ENCODE measurements at places on chromosomes 13 and 19. TPM values are rescaled to one million over a fixed set of nuclear protein-coding genes. Genes with fewer than 3 reads are reported as not detected.

FUT1 gene
- total RNA-seq = not detected

LILRB4 gene
- total RNA-seq = not detected

ARRDC5 gene
- not detected for total RNA-seq

- no peaks in the 10 kb centered on the region for H3K4me1 ChIP-seq
- no peak overlapping the region for H3K4me3 ChIP-seq
- no peak overlapping the region for H3K27ac ChIP-seq
- H3K36me3 ChIP-seq = no peaks in the 10 kb centered on the region
Observed at GRCh38 chr13:110448230-110448629, 113.3 kb downstream of the RAB20 start.

GRCh38 chr13:95112883-95113282 lies 188.4 kb downstream of the ABCC4 start:
- H3K27me3 ChIP-seq = no peaks in the 10 kb centered on the region
- no peak overlapping the region for H3K27ac ChIP-seq
- no peaks in the 10 kb centered on the region for H3K4me1 ChIP-seq
- no peak for DNase-seq

DNA sequence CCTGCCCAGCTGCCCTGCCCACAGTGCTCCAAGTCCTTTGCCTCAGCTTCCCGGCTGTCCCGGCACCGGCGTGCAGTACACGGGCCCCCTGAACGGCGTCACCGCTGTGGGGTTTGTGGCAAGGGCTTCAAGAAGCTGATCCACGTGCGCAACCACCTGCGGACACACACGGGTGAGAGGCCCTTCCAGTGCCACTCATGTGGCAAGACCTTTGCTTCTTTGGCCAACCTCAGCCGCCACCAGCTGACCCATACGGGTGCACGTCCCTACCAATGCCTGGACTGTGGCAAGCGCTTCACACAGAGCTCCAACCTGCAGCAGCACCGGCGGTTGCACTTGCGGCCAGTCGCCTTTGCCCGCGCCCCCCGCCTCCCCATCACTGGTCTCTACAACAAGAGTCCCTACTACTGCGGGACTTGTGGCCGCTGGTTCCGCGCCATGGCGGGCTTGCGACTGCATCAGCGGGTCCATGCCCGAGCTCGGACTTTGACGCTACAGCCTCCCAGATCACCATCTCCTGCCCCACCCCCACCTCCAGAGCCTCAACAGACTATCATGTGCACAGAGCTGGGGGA lies 5.7 kb downstream of the ZNF526 start:
- H3K4me1 ChIP-seq = peaks cover 6% of the 10 kb centered on the region
- H3K27ac ChIP-seq = no peak overlapping the region
- H3K27me3 ChIP-seq = no peaks in the 10 kb centered on the region
- H3K4me3 ChIP-seq = no peak overlapping the region
- no peaks in the 10 kb centered on the region for H3K36me3 ChIP-seq

GRCh38 chr13:32911506-32911905 lies 104.7 kb upstream of the KL start:
- DNase-seq = peak; percentile 76
- no peaks in the 10 kb centered on the region for H3K36me3 ChIP-seq
- no peak overlapping the region for H3K4me3 ChIP-seq
- H3K27ac ChIP-seq = no peak overlapping the region
- no peaks in the 10 kb centered on the region for H3K4me1 ChIP-seq

PCDH9 gene
- total RNA-seq = 3.7 TPM

GRCh38 chr19:44993526-44993925 lies 7.7 kb upstream of the RELB start:
- DNase-seq = no peak
- H3K27ac ChIP-seq = no peak overlapping the region
- H3K27me3 ChIP-seq = no peaks in the 10 kb centered on the region
